ENCODE measurements at places on chromosomes 16 and 17.
A peak's percentile ranks its signal among the peaks of the same experiment; 100 is the strongest.

GRCh38 chr16:55479430-55480140, 587 bp downstream of the MMP2 start:
- no peak for DNase-seq

DNA sequence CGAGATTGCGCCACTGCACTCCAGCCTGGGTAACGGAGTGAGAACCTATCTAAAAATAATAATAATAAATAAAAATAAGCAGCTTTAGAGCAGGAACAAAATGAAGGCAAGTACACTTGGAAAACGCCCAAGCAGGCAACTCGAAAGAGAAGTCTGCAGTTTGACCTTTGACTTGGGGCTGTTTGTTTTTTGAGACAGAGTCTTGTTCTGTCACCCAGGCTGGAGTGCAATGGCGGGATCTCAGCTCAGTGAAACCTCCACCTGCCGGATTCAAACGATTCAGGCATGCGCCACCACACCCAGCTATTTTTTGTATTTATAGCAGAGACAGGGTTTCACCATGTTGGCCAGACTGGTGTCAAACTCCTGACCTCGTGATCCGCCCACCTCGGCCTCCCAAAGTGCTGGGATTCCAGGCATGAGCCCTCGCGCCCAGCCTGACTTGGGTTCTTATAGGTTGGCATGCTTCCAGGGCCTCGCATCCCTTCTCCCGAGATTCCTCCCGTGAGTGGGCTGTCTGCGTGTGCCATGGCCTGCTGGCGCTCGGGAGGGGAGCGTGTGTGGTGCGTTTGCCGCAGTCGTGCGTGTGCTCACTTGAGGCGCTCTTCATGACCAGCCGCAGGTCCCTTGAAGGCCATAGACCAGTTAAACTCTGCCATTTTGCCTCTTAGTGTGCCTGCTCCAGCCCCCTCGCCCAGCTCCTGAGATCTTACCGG, 18.4 kb upstream of the UBE2I start:
- DNase-seq: no peak

DNA sequence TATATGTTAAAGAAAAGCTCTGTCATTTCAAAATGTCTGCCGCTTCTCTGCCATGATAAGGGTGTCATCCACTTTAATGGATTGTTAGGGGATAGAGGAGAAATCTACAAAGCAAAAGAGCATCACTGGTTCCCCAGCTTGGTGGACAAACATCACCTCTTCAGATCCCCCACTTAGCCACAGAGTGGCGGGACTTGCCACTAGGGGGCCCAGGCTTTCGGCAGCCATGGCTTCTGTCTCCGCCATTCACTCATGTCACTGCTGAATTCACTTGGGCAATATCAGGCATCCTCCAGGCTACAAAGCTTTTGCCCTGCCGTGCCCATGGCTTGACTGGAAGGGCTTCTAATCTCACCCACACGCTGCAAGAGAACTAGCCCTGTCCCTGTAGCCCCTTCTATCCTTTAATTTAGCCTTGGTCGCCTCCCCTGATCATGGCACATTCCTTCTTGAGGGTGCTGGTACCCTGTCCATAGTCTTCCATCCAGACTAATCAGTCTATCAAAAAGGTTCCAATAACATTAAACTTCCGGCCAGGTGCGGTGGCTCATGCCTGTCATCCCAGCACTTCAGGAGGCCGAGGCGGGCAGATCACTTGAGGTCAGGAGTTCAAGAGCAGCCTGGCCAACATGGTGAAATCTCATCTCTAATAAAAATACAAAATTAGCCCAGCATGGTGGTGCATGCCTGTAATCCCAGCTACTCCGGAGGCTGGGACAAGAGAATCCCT, 34.7 kb downstream of the SBK1 start:
- no peak for DNase-seq

GRCh38 chr16:81451753-81452680, 7.4 kb downstream of the CMIP start:
- no peak for DNase-seq

- no peak for DNase-seq
Measured at GRCh38 chr16:83803811-83804210, 4.0 kb upstream of the HSBP1 start.

DNA sequence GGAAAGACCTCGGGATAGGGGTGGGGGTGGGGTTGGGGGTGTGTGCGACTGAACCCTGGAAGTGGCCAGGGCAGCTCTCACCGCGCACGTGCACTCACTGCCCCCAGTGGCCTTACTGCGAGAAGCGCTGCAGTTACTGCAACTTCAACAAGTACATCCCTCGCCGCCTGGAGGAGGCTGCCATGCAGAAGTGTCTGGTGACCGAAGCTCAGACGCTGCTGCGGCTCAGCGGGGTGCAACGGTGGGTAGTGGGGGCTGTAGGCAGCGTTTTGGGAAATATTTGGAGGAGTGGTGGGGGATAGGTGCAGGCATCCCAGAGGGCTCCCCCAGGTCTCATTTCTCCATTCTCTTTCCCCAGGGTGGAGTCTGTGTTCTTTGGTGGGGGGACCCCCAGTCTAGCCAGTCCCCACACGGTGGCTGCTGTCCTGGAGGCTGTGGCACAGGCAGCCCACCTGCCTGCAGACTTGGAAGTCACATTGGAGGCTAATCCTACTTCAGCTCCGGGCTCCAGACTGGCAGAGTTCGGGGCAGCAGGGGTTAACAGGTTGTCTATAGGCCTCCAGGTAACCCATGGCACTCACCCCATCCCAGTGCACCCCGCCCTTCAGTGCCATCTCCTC, 972 bp downstream of the RSAD1 start:
- DNase-seq: peak; percentile 74

DNA sequence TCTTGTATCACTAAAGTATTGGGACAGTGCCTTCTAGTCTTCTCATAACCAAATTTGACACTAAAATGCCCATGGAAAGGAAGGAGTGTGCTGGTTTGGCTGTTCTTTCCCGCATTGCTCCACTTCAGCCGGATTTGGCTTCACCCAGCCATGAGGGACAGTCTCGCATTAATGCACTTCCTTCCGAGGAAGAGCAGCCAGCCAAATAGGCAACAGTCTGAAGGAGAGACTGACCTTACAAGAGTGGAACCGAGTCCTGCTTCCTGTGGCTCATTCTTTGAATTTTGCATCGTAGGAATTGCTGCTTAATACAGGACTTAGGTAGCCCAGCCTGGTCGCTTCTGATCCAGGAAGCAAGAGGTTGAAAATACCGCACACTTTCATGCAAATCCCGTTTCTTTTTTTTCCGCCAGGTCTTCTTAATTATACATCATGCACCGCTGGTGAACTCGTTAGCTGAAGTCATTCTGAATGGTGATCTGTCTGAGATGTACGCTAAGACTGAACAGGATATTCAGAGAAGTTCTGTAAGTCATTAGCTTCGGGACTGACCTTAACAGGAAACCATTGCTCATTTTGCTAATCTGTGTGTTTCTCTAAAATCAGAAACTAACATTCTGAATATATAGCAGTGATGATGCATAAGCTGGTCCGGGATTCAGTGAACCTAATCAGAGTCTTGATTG, 38.2 kb downstream of the CLEC16A start:
- no peak for DNase-seq

DNA sequence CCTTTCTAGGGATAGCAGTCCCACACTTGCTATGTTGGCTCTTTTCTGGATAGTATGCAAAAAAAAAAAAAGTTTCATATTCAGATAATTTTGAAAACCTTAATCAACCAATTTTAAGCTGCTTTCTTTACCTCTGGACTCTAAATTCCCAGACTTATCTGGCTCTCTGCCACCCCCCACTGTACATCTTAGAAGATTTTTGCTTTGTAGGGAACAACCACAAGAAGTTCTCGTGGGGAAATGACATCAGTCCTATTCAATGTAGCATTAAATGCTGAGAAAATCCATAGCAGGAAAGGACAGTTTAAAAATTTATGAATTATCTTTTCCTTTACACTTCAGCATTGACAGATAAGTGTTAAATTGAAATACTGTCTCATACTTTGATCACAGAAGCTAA, 562.7 kb upstream of the HSBP1 start:
- no peak for DNase-seq

DNA sequence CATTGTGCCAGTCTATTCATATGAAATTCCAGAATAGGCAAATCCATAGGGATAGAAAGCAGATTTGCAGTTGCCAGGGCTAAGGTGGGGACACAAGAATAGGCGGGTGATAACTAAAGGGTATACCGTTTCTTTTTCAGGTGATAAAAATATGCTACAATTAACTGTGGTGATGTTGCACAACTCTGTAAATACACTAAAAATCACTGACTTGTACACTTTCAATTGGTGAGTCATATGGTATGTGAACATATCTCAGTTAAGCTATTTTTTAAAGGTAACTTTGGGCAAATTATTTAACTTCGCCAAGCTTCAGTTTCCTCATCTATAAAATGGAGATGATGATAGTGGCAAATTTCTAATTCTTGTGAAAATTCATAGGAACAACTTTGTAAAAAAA, 65.9 kb downstream of the CDYL2 start:
- DNase-seq: no peak

DNA sequence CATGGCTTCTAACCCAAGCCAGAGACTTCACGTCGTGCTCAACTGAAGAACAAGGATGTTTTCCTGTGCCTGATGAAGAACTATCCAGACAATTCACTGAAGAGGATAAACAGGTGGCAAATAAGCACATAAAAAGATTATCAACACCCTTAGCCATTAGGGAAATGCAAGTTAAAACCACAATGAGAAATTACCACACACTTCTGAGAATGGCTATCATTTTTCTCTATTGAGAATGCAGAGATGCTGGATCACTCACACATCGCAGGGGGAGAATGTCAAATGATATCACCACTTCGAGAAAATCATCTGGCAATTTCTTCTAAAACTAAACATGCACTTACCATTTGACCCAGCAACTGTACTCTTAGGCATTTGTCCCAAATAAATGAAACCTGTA, 162.8 kb downstream of the IRX3 start:
- no peak for DNase-seq

DNA sequence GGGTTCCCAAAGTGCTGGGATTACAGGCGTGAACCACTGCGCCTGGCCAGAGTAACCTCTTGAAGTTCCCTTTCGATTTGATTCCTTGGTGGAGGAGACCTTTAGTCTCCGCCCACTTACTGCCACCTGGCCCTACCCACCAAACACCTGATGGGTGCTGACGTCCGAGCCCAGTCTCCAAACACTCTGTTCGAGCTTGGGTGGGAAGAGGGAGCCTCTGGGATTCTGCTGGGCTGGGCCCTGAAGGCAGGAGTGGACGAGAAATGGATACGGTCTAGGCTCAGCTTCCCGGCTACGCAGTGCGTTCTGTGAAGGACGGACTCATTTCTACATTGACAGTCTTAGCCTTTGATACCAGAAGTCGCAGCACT, 870 bp upstream of the ITGA3 start:
- DNase-seq: peak; percentile 97

DNA sequence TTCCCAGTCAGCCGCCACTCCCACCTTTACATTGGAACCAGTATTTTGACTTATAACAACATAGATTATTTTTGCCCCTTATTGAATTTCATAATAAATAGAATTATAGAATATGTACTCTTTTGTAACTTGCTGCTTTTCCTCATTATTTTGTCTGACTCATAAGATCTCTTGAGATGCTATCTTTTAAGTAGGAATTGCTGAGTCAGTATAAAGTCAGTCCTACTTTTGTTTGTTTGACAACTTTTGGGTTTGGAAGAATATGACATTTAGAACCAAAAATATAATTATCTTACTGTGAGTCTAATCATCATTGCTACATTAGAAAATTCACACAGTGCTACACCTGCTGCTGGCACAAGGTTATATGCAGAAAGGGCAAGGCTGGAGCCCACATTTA, 69.7 kb downstream of the STXBP4 start:
- no peak for DNase-seq

- no peak for DNase-seq
Measured at GRCh38 chr16:29688172-29688571, 9.2 kb downstream of the QPRT start.

DNA sequence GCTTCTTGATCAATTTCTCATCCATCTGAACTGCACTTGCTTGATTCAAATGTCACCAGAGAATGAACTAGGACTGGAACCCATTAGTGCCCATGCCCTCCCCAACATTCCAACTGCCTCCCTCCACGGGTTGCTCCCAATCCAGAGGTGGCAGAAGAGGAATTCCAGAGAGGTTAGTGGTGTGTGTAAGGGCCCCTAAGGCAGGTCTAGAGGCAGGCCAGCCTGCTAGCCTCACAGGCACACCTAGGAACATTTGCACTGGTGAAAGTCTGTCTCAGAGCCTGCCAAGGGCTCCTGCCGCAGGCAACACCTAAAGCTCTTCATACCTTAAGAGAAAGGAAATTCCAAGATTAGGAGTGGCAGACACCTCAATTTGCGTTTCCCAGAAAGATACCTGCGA, 21.2 kb upstream of the CMTM4 start:
- no peak for DNase-seq

- no peak for DNase-seq
Measured at GRCh38 chr16:66695935-66696668, 441 bp downstream of the CMTM4 start.

DNA sequence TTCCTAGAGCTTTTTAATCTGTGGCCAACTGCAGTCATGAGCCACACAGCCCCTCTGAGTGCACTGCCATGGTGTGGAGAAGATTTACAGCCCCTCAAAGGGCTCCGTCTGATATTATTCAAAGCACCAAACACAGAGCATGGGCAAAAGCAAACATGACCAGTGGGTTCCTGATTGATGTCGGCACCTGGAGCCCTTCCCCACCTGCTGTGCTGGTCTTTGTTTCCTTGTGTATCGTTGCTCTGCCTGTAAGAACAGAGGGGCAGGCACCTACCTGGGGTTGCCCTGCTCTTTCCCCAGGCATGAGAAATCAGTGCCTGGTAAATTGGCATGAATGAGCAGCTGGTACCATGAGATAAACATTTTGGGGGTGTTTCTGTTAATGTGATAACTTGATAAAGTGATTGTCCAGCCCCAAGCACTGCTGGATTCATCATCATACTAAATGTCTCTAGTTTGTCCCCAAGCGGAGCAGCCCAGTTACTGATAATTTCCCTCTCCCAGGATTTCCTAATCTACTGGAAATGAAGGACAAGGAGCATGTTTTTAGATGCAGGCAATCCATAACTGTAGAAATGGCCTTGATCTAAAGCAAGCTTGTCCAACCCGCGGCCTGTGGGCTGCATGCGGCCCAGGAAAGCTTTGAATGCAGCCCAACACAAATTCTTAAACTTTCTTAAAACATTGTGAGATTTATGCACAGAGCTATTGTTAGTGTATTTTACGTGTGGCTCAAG, 5.0 kb upstream of the SPIRE2 start:
- peak; percentile 42 for DNase-seq

DNA sequence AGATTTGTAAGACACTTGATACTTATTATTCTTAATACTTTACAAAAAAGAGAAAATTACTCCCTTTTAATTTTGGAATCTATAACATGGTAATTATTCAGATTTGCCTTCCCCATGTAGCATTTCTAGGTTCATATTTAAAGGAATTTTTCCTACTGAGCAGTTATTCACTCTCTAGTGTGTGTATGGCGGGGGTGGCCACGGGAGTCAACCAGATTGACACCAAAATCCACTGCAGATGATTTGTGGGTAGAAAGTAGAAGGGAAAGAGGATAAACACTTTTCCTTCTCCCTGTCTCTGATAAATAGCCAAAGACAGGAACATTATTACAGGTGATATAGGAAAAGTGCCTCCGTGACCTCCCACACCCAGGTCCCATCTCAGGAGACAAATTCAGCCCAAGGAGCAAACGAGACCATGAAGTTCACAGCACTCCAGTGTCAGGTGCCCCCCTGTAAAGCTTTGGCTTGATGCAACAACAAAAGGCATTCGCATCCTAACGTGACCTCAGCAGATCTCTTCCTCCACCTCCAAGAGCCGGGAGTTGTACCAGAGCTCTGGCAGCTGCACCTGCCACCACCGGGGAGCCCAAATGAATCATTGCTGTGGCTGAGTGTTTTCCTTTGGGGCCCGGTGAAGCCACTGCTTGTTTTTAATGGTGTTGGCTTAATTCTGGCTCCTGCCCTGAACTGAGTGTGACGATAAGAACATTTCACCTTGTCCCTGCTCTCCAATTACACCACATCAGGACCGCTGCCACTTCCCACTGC, 92.7 kb upstream of the NOL11 start:
- peak; percentile 80 for DNase-seq
